ENCODE measurements at places on chromosomes 2 and 18.

DNA sequence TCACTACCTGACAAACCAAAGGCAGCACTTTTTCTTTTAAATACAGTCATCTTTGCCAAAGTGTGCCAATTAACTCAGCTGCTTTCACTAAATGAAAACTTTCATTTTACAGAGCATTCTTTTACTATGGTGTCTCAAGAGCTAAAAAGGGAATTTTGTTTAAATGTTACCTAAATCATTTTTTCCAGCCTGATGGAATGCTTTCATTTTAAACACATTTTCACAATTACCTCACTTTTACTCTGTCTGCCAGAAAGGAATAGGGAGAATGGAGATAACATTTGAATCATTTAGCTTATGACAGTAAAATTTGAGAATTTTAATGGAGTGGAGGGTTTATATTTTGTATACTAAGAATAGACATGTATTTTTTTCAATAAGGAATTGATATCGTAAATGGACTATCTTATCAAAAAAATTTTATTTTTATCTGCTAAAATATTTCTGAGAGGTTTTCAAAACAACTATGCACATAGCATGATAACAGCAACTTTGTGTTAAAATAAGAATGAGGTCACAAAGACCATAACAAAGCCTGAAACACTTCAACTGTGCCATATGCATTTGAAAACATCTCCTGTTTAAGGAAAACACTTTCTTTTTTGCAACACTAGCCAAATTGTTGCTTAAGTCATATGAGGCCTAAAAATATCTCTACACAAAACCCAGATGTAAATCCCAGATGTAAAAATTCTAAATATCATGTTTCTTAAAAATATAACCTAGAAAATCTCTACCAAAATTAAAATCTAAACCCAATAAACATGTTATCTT is 769.9 kb upstream of the FSHR start:
- no peak for DNase-seq

DNA sequence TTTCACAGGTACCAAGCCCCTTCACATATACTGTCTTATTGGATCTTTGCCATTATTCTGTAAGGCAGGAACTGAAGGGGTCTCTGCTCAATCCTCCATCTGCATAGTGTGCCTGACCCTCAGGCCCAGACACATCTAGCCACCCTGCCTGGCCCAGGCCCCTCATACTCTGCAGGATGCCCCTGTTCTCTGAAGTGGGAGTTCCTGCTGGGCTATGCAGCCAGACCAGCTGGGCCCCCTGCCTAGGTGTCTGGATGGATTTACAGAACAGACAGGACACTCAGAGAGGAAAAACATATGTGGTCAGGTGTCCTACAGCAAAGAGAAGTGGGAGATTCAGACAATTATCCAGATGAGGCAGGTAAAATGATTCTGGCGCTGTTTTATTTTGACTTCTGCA is 42.0 kb downstream of the SLC4A5 start:
- no peak for DNase-seq

- DNase-seq: no peak
Observed at GRCh38 chr2:111176867-111177266, 56.2 kb downstream of the BCL2L11 start.

DNA sequence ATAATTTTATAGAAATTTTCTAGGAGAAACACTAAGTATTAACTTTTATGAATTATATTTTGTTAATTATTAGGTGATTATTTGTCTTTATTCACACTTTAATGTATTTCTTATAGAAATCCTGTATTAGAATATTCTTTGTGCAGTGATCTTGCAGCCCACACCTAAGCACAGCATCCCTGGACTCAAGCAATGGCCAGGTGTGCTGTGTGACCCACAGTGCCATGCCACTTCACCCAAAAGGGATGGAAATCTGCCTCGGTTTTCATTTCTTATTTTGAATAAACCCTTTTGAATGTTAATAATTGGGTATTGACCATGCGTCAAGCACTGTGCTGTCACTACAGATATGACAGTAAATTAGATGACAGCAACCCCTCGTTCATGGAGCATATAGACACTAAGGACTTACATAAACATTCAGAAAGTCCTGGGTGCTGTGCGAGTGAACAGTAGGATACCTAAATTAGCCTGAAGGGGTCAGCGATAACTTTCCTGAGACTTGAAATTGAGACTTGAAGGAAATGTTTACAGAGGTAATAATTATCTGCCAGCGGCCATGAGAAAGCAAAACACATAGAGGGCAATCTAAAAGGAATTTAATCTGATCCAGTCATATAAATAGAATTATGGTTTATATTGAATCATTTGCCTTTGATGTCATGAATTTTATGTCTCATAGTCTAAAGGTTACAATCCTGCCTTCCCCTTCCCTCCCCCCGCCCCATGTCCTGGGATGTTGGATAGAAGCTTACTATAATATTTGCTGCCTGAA is 52.7 kb upstream of the CALCRL start:
- no peak for DNase-seq

DNA sequence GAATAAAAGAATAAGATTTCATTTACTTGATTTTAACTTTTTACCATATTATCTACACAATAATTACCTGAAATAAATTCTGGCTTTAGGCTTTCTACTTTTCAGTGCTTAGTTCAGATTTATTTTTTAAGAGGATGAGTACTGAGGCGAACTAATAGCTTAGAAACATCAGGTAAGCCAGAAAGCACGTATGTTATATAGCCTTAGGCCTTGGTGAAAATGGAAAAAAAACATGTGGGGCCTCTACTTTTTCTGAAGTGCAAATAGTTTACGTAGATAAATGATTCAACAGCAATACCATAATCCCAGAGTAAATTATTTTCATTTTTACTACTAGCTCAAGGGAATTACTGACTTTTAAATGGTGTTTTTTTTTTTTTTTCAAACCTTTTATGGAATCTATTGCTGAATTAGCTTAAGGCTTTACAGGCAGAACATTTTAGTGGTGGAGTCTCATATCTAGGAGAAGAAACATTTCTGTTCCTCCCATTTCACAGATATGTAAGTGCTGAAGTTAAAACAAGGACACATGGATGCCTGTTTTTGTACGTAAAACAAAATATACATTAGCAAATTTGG is 6.2 kb downstream of the CPS1 start:
- no peak for DNase-seq

DNA sequence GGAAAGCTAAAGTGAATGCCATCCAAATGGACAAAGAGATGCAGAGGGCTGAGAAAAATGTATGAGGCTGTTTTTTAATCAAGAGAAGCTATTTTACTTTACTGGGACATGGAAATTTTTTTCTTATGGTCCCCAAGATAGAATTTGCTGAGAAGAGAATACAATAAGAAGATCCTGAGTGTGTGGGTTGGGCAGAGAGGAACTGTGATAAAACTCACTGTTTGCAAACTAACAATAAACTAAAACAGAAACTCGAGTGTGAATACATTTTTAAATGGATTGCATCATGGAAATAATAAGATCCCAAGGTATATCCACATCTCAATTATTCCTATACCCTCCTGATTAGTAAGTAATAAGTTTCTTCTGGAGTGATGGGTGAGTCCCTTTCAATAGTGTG is 4.4 kb downstream of the NEB start:
- DNase-seq: no peak

- DNase-seq: no peak
Observed at GRCh38 chr18:66792466-66792865, 188.6 kb upstream of the CDH19 start.

DNA sequence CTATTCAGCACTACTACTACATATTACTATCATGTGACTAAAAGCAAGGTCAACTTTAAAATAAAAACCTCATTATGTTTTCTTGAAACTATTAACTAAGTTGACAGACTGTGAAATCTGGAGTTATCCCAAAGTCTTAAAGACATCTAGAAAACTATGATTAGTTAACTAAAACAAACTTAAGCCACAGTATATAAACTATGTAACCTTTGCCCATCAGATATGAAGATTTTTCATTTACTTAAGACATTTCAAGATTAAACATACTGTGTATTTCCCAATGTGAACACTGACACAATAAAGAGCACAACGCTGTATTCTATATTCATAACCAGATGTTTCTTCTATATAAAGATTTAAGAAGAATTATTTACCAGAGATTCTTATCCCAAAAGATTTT is 33.5 kb upstream of the CACNB4 start:
- no peak for DNase-seq

- no peak for DNase-seq
Observed at GRCh38 chr2:213288913-213289700, 4.8 kb downstream of the SPAG16 start.

- DNase-seq: no peak
Observed at GRCh38 chr18:5309888-5310470, 14.5 kb upstream of the ZBTB14 start.

DNA sequence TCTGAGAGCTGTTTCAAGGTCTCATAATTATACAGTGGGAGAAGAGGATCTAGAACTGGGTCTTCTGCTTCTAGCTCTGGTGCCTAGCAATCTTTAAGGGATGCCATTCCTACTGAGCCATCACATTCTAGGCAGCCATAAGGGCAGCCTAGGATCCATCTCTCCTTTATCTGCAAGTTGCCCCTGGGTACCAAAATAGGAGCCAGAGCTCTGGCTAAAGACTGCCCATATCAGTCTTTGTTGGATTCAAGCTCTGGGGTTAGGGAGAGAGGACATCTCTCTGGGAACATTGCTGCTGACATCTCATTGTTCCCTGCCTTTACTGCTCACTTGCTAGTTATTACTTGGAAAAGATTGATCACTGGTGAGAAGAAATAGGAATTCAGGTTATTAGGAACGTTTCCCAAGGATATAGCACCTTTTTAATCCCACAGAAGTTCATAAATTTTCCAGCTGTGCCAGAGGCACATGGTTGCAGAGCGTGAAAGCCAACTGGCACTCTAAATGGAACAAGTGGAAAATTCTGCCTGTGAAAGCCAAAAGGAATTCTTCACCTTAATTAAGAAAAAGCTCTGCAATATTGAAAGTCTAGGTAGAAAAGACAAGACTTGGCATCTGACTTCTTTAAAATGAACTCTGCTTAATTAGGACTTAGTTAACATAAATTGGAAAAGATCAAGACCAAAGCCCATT is 102.2 kb downstream of the CDC42EP3 start:
- no peak for DNase-seq

DNA sequence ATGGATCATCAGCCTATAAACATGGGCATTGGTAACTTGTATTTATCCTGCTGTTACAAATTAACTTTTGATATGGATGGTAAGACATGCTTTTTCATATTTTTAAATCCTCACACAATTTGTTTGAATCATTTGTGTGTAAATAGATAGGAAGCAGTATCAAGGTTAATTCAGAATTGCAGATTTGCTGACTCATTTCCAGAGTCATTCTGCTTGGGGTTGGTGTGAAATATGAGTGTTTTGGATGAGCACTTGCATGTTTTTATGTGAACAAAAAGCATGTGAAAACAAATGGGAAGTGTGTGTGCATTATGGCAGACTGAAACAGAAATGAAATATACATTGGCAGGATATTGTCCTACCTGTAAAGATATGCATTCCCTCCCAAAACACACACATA is 11.8 kb downstream of the CCDC85A start:
- DNase-seq: no peak

DNA sequence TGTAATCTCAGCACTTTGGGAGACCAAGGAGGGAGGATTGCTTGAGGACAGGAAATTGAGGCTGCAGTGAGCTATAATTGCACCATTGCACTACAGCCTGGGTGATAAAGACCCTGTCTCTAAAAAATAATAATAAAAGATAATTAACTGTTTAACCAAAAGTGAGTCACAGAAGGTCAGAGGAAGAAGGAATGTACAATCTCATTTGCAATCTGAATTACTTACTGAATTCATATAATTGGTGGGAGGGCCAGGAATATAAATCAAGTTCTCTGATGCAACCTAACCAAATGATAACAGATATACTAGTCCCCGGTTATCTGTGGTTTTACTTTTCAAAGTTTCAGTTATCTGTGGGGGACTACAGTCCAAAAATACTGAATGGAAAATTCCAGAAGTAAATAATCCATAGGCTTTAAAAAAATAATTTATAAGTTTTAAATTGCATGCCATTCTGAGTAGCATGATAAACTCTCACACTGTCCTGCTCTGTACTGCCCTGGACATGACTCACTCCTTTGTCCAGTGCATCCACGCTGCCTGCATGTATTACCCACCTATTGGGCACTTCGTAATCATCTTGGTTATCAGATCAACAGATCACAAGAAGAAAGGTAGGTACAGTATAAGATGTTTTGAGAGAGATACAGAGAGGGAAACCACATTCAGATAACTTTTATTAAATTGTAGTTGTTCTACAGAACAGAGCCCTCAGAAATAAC is 12.8 kb upstream of the MATN3 start:
- no peak for DNase-seq

- DNase-seq: no peak
Observed at GRCh38 chr18:28801876-28802275, 624.9 kb upstream of the CDH2 start.

DNA sequence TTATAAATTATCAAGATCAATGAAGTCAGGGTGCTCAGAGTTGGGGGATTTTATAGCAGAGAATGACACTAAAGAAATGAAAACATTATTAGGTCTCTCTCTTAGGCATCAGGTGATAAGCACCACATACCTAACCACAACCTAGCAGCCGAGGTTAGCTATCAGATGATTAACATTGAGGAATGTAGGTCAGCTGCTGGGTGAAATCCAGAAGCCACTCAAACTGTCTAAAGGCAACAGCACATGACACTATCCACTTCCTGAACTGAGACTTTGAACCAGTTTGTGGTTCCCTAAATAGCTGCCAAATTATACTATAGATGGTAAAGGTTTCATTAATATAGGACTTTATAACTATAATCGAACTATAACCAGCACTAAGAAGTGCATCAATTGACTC is 4.7 kb downstream of the EPG5 start:
- DNase-seq: no peak

DNA sequence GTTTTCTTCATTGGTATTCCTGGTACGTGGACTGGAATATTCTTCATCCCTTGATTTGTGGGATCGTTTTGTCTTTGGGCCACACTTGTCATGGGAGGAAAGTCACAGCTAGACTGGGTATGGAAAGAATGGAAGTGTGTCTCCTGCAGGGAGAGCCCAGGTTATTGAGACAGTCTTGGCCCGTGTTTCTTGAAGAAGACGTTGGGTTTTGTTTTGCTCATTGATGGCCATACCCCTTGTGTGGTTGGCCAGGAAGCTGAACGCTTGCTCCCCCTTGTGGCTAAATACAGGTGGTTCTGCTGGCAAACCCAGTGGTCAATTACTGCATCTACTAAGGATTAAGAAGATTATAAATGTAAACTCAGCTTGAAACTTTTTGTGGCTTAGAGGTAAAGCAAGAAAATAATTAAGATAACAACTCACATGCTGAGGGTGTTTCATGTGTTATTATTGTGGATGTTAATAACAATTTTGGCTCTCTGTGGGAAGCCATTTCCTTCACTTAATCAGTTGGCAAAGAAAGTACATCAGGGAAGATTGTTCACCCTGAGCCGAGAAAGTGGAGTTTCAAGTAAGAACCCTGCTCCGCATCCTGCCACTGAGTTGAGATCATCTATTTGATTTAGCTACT is 91.8 kb downstream of the NEDD4L start:
- peak; percentile 13 for DNase-seq

DNA sequence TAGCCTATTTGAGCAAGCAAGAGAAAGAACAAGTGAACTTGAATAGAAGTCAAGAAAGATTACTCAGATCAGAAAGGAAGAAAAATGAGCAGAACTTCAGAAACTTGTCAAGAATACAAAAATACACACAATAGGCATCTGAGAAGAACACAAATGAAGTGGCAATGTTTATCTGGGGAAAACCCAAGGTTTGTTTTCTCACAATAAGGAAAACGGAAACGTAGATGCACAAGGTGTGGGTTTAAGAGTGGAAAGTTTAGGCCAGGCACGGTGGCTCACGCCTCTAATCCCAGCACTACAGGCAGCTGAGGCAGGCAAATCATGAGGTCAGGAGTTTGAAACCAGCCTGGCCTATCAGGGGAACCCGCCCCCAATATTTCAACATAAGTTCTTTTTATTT is 159.5 kb upstream of the GYPC start:
- DNase-seq: no peak

GRCh38 chr2:14684516-14684915 is 52.0 kb downstream of the LRATD1 start:
- DNase-seq: no peak

Measured in stimulated activated CD8-positive, alpha-beta memory T cell treated with anti-CD3 and anti-CD28 coated beads, Interleukin-7, amount 100 ng/mL, for 48 hours (primary cell).